ENCODE measurements at places on chromosomes 6 and 20. TPM values are rescaled to one million over a fixed set of nuclear protein-coding genes. Genes with fewer than 3 reads are reported as not detected.

The WFDC12 gene
- total RNA-seq: not detected

The CST5 gene
- total RNA-seq: not detected

The CRISP2 gene
- not detected for total RNA-seq

The ECT2L gene
- total RNA-seq: 1.5 TPM

The OPRL1 gene
- 1.9 TPM for total RNA-seq

The B3GAT2 gene
- total RNA-seq: not detected

DNA sequence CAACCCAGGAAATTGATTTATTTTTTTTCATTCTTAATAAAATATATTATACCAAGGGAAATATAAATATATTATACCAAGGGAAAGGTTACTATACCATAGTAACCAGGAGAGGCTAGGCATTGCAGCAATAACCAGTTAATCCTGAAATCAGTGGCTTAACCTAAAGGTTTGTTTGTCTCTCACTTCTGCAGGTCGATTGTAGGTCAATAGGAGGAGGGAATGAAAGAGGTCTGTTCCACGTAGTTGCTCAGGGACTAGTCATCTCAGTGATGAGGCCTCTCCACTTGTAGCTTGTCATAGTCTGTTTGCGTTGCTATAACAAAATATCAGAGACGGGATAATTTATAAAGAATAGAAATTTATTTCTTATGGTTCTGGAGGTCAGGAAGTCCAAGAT lies 168.0 kb downstream of the GJA1 start:
- no peak overlapping the region for H3K27ac ChIP-seq
- no peak overlapping the region for H3K4me3 ChIP-seq

- no peaks in the 10 kb centered on the region for H3K36me3 ChIP-seq
- no peak overlapping the region for H3K27ac ChIP-seq
- H3K4me3 ChIP-seq: no peak overlapping the region
- DNase-seq: no peak
- H3K27me3 ChIP-seq: no peaks in the 10 kb centered on the region
These were observed 286.1 kb upstream of the POU3F2 start for GRCh38 chr6:98548301-98548700.

DNA sequence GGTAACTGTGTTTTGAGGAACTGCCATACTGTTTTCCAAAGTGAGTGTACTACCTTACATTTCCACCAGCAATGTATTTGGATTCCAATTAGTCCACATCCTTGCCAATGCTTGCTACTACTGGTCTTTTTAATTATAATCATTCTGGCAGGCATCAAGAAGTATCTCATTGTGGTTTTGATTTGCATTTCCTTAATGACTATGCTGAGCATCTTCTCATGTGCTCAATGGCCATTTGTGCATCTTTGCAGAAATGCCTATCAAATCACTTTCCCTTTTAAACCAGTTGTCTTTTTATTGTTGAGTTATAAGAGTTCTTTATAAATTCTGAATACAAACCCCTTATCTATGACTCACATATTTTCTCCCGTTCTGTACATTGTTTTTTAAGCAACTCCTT lies 75.9 kb downstream of the ATG5 start:
- no peaks in the 10 kb centered on the region for H3K4me1 ChIP-seq
- H3K27ac ChIP-seq: no peak overlapping the region
- no peaks in the 10 kb centered on the region for H3K27me3 ChIP-seq

DNA sequence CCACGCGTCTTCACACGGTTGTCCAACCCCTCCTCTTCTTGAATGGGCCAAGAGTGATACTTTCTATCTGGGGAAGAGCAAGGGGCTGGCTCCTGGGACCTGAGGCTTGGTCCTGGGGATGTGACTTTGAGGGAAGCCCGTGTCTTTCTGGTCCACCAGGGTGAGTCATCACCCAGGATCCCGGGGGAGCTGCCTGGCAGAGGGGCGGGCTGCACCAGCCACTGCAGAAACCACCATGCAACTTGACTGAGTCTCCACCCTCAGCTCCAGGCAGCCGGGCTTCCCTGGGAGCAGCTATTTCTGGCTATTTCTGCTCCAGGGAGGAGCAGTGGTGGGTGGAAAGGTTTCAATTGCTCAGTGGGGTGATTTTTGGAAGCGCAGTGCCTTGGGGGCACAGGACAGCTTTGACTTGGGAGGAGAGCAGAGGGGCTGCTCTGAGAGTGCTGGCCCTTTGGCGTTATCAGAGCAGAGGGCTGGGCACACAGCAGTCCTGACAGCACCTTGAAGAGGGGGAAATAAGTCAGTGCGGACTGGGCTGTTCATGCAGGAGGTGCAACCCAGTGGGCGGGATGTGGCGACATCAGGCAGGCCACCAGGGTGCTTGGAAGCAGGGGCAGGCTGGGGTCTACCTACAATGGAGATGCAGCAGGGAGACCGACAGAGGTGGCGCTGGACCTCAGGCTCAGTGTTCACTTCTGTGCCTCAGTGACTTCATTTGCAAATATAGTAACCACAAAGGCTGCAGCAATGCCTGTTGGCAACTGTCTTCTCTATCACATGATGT lies 45.1 kb upstream of the FAM83D start:
- DNase-seq: no peak
- H3K4me1 ChIP-seq: no peaks in the 10 kb centered on the region
- H3K4me3 ChIP-seq: no peak overlapping the region
- H3K36me3 ChIP-seq: no peaks in the 10 kb centered on the region
- no peaks in the 10 kb centered on the region for H3K27me3 ChIP-seq

GRCh38 chr6:93086351-93086750 lies 333.0 kb downstream of the EPHA7 start:
- H3K27ac ChIP-seq: no peak overlapping the region
- no peak for DNase-seq
- H3K4me3 ChIP-seq: no peak overlapping the region
- H3K4me1 ChIP-seq: no peaks in the 10 kb centered on the region

GRCh38 chr20:40434122-40434521 lies 254.9 kb downstream of the MAFB start:
- H3K27ac ChIP-seq: no peak overlapping the region
- H3K4me3 ChIP-seq: no peak overlapping the region
- DNase-seq: no peak
- H3K36me3 ChIP-seq: no peaks in the 10 kb centered on the region
- H3K4me1 ChIP-seq: no peaks in the 10 kb centered on the region
- no peaks in the 10 kb centered on the region for H3K27me3 ChIP-seq

DNA sequence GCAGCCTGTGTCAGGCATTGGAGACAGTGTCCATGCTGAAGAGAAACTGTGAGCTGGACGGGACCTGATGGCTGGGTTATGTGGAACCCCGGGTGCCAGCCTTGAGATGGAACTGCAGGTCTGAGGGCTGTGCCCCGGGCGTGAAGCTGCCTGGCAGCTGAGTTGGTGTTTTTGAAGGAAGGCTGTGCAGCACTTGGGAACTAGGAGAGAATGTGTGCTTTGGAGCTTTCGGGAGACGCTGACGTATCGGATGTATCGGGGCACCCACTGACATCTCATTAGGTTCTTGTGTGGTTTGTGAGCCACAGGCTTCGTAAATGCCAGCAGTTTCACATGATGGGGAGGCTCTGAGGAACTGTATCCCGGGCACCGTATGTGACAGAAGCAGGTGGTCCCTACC lies 2.2 kb downstream of the DLGAP4 start:
- peaks cover 12% of the 10 kb centered on the region for H3K4me1 ChIP-seq
- H3K27ac ChIP-seq: no peak overlapping the region
- no peaks in the 10 kb centered on the region for H3K36me3 ChIP-seq
- H3K27me3 ChIP-seq: peaks cover 8% of the 10 kb centered on the region
- DNase-seq: no peak
- no peak overlapping the region for H3K4me3 ChIP-seq

GRCh38 chr6:139536751-139537617 lies 162.5 kb upstream of the CITED2 start:
- H3K4me3 ChIP-seq: no peak overlapping the region
- H3K36me3 ChIP-seq: no peaks in the 10 kb centered on the region
- no peak for DNase-seq
- H3K27ac ChIP-seq: no peak overlapping the region

DNA sequence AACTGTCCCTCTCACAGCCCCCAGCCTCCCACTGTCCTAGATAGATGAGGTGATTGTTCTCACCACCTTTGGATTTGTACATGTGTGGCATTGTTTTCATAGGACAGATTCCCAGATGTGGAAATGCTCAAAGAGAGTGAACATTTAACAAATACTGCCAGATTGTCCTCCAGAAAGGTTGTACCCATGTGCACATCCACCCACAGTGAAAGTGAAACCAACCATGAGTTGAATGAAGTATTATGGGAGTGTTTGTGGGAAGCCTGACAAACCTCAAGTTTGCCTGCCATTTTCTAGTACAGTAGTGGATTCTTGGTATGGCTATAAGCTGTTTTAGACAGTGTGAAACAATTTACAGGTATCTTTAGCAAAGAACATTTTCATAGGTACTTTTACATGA lies 42.7 kb downstream of the ANKRD6 start:
- H3K36me3 ChIP-seq: no peaks in the 10 kb centered on the region
- DNase-seq: no peak

DNA sequence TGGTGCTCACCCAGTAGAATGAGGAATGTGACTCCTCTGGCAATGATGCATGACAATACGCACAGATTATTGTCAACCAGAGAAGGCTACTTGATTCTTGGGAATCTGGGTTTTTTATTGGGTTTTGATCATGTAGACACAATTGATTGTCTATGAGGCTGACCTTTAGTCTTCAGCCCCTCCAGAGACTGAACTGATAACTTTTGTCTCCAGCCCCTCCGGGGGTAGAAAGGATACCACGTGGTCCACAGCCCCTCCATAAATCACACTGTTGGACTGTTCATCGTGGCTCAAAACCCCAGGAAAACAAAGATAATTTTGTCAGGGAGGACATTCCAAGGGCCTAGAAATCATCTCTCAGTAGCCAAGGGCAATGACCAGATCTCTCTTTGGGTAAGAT lies 57.5 kb upstream of the ADGRF5 start:
- no peaks in the 10 kb centered on the region for H3K4me1 ChIP-seq
- no peak overlapping the region for H3K4me3 ChIP-seq
- DNase-seq: no peak
- no peaks in the 10 kb centered on the region for H3K36me3 ChIP-seq
- H3K27me3 ChIP-seq: no peaks in the 10 kb centered on the region

DNA sequence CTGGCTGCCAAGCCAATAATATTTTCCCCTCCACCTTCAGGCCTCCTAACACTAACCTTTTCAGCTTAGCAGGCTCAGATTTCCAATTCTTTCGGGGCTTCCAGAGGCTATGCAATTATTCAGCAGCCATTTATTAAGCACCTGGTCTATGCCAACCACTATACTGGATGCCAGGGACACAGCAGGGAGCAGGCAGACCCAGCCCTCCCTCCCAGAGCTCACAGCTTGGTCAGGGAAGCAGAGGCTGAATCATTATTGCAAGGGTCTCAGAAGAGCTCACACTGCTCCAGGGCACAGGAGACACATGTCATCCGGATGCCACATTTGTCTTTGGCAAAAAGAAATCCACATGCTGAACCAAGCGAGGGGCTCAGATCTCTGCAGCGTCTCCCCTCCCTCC lies 1.3 kb downstream of the BPIFB1 start:
- no peak for DNase-seq
- H3K4me3 ChIP-seq: no peak overlapping the region
- H3K27ac ChIP-seq: no peak overlapping the region

- H3K27me3 ChIP-seq: no peaks in the 10 kb centered on the region
- H3K4me3 ChIP-seq: no peak overlapping the region
- DNase-seq: no peak
- no peaks in the 10 kb centered on the region for H3K36me3 ChIP-seq
- no peak overlapping the region for H3K27ac ChIP-seq
- no peaks in the 10 kb centered on the region for H3K4me1 ChIP-seq
These were observed 85.2 kb downstream of the ELOVL4 start for GRCh38 chr6:79862126-79862525.

- DNase-seq: no peak
- no peaks in the 10 kb centered on the region for H3K36me3 ChIP-seq
- no peaks in the 10 kb centered on the region for H3K4me1 ChIP-seq
- H3K27ac ChIP-seq: no peak overlapping the region
- H3K27me3 ChIP-seq: no peaks in the 10 kb centered on the region
- no peak overlapping the region for H3K4me3 ChIP-seq
These were observed 95.2 kb upstream of the INSM1 start for GRCh38 chr20:20272686-20273085.

- DNase-seq: no peak
- no peak overlapping the region for H3K27ac ChIP-seq
- H3K4me1 ChIP-seq: no peaks in the 10 kb centered on the region
These were observed 157.3 kb downstream of the THBS2 start for GRCh38 chr6:169096388-169096787.

GRCh38 chr6:110890288-110890687 lies 15.7 kb downstream of the AMD1 start:
- DNase-seq: no peak
- peaks cover 5% of the 10 kb centered on the region for H3K4me1 ChIP-seq
- H3K36me3 ChIP-seq: no peaks in the 10 kb centered on the region
- H3K27ac ChIP-seq: no peak overlapping the region
- H3K27me3 ChIP-seq: no peaks in the 10 kb centered on the region
- H3K4me3 ChIP-seq: no peak overlapping the region

GRCh38 chr6:39714802-39715201 lies 10.4 kb downstream of the KIF6 start:
- H3K27ac ChIP-seq: no peak overlapping the region
- no peaks in the 10 kb centered on the region for H3K27me3 ChIP-seq
- H3K4me3 ChIP-seq: no peak overlapping the region
- no peaks in the 10 kb centered on the region for H3K36me3 ChIP-seq
- DNase-seq: no peak
- H3K4me1 ChIP-seq: no peaks in the 10 kb centered on the region

DNA sequence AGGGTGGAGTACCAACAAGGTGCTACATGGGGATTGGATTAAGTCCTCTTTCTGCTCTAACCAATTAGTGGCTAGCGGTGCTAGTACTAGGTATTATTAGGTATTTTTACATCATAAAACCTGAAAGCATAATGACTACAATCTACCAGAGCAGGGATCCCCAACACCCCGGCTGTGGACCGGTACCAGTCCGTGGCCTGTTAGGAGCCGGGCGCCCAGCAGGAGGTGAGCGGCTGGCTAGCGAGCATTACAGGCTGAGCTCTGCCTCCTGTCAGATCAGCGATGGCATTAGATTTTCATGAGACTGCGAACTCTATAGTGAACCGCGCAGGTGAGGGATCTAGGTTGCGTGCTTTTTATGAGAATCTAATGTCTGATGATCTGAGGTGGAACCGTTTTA lies 9.1 kb upstream of the CD40 start:
- H3K4me1 ChIP-seq: no peaks in the 10 kb centered on the region
- DNase-seq: no peak
- no peak overlapping the region for H3K27ac ChIP-seq

DNA sequence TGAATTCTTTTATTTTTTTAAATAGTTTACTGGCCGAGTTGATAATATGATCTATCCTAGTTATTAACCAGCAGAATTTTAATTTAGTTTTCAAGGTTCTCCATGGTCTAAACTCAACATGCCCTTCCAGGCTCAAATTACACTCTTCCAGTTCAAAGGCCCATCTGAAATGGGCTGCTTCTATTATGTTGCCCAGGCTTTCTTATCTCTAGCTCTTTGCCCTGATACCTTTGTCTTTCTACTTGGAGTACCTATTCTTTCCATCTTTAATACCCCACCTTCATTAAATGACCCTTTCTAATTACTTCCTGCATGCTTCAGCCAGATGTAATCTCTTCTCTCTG lies 541.2 kb upstream of the FLRT3 start:
- H3K4me3 ChIP-seq: no peak overlapping the region
- no peak overlapping the region for H3K27ac ChIP-seq
- H3K4me1 ChIP-seq: no peaks in the 10 kb centered on the region
- no peaks in the 10 kb centered on the region for H3K36me3 ChIP-seq

GRCh38 chr20:2459981-2460751 lies 10.4 kb downstream of the SNRPB start:
- H3K27ac ChIP-seq: no peak overlapping the region
- no peak for DNase-seq
- no peak overlapping the region for H3K4me3 ChIP-seq
- no peaks in the 10 kb centered on the region for H3K4me1 ChIP-seq

Data from uterus (tissue), 4 donors.